ENCODE measurements at places on chromosomes 1 and 21. TPM values are rescaled to one million over a fixed set of nuclear protein-coding genes. Genes with fewer than 3 reads are reported as not detected.

The THRAP3 gene
- 166 TPM for total RNA-seq

The SPRR1B gene
- total RNA-seq = not detected

The ANKRD35 gene
- total RNA-seq = 1.4 TPM

The GOLT1A gene
- total RNA-seq = not detected

The CHRNB2 gene
- not detected for total RNA-seq

The SLC9C2 gene
- not detected for total RNA-seq

The SPRR2B gene
- not detected for total RNA-seq

The CBR3 gene
- 18.6 TPM for total RNA-seq

GRCh38 chr21:39454949-39455668 is 3.3 kb downstream of the SH3BGR start:
- no peak overlapping the region for H3K4me3 ChIP-seq
- DNase-seq = no peak
- no peaks in the 10 kb centered on the region for H3K27me3 ChIP-seq
- H3K27ac ChIP-seq = no peak overlapping the region
- no peaks in the 10 kb centered on the region for H3K36me3 ChIP-seq

- H3K27ac ChIP-seq = no peak overlapping the region
- DNase-seq = no peak
Measured at GRCh38 chr1:43339584-43340232, 2.1 kb downstream of the MPL start.

DNA sequence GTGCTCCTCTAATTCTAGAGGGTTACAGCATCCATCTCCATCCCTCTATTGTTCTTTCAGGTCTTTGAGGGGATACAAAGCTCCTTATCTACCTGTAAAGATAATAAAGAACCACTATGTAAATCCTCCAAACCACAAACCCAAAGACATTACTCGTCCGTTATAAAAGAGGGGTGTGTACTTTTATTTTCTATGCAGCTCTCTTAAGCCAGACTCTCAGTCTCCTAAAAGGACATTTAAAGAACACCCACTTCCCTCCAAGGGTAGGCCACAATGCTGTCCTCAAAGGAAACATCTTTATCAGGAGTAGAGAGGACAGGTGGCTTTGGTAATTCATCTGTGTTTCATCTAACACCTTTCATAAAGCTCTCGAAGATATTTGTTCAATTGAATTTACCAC is 67.9 kb upstream of the DYNLT5 start:
- H3K36me3 ChIP-seq = no peaks in the 10 kb centered on the region
- no peak overlapping the region for H3K4me3 ChIP-seq
- no peak for DNase-seq
- peaks cover 2% of the 10 kb centered on the region for H3K4me1 ChIP-seq
- H3K27me3 ChIP-seq = peaks cover 11% of the 10 kb centered on the region

GRCh38 chr1:236733653-236734052 is 47.4 kb downstream of the ACTN2 start:
- no peak overlapping the region for H3K4me3 ChIP-seq
- H3K36me3 ChIP-seq = no peaks in the 10 kb centered on the region

DNA sequence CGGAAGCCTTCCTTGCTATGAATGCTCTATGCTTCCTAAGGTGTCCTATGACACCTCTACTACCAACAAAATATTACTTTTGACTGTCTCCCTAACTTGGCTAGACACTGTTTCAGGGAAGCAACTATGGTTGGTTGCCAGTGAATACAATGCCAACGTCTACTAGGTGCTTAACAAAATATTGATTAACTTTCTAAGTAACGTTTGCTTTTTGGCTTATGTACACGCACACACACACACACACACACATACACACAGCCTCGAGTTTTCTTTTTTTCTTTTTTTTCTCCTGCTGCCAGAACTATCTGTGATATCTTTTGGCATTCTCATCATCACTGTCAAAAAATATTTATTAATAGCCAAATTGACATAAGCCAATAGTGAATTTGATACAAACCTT is 864.0 kb downstream of the PLA2G4A start:
- no peak overlapping the region for H3K27ac ChIP-seq
- no peak for DNase-seq

GRCh38 chr21:24225431-24225830 is 1381.8 kb downstream of the MRPL39 start:
- no peaks in the 10 kb centered on the region for H3K36me3 ChIP-seq
- no peaks in the 10 kb centered on the region for H3K27me3 ChIP-seq

DNA sequence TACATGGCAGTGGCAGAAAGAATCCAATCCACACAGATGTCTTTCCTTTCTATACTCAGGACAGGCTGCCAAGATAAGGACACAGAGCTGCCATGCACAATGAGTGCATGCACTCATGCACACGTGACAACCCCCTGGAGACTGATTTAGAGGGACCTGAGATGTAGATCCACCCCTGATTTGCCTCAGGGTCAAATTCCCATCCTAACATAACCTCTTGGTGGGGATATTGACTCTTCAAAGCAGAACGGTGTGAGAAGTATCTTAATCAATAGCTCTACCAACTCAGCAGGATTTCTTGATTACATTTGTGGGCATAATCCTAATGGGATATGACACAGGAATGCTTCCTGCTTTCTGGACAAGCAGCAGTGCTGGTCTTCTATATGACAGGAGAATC is 125.2 kb upstream of the DSCAM start:
- no peaks in the 10 kb centered on the region for H3K36me3 ChIP-seq
- no peak overlapping the region for H3K27ac ChIP-seq
- no peaks in the 10 kb centered on the region for H3K4me1 ChIP-seq
- no peak overlapping the region for H3K4me3 ChIP-seq
- DNase-seq = no peak

DNA sequence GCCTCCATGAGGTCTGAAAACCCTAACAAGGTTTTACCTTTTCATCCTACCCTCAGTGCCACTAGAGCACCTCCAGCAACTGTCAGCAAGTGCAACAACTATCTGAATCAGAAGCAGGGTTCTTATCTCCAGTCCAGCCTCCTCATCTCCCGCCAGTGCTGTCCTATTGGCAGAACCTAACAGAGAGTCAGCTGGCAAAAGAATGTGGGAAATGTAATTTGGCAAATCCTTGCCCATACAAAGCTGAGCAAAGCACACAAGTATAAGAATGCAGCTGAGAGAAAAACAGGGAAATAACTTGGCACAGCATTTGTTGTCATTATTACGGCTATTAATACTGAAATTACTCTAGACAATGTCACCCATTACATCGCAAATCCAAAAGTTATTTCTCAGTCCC is 124.2 kb downstream of the ATP6V1G3 start:
- no peak overlapping the region for H3K4me3 ChIP-seq
- no peak for DNase-seq
- H3K4me1 ChIP-seq = no peaks in the 10 kb centered on the region
- no peak overlapping the region for H3K27ac ChIP-seq

- H3K27ac ChIP-seq = no peak overlapping the region
- H3K27me3 ChIP-seq = no peaks in the 10 kb centered on the region
- no peak overlapping the region for H3K4me3 ChIP-seq
- H3K36me3 ChIP-seq = no peaks in the 10 kb centered on the region
- peaks cover 2% of the 10 kb centered on the region for H3K4me1 ChIP-seq
Measured at GRCh38 chr1:157773493-157774350, 3.2 kb downstream of the FCRL2 start.

GRCh38 chr1:33332357-33332789 is 11.5 kb upstream of the A3GALT2 start:
- H3K4me3 ChIP-seq = no peak overlapping the region
- H3K4me1 ChIP-seq = peaks cover 10% of the 10 kb centered on the region
- H3K36me3 ChIP-seq = peaks cover 24% of the 10 kb centered on the region
- no peak for DNase-seq
- no peaks in the 10 kb centered on the region for H3K27me3 ChIP-seq

GRCh38 chr1:111474521-111474920 is 737 bp downstream of the C1orf162 start:
- peak overlapping the region; percentile 11 for H3K27ac ChIP-seq
- H3K27me3 ChIP-seq = peaks cover 18% of the 10 kb centered on the region
- peaks cover 16% of the 10 kb centered on the region for H3K36me3 ChIP-seq
- H3K4me3 ChIP-seq = peak overlapping the region; percentile 5
- no peak for DNase-seq
- H3K4me1 ChIP-seq = peaks cover 52% of the 10 kb centered on the region

GRCh38 chr1:54241364-54241763 is 41.4 kb downstream of the MRPL37 start:
- H3K36me3 ChIP-seq = peaks cover 18% of the 10 kb centered on the region
- no peak overlapping the region for H3K27ac ChIP-seq

- no peaks in the 10 kb centered on the region for H3K27me3 ChIP-seq
- H3K36me3 ChIP-seq = peaks cover 57% of the 10 kb centered on the region
- no peak overlapping the region for H3K27ac ChIP-seq
- DNase-seq = no peak
- no peak overlapping the region for H3K4me3 ChIP-seq
Measured at GRCh38 chr1:39434797-39435395, 56.5 kb upstream of the BMP8A start.

DNA sequence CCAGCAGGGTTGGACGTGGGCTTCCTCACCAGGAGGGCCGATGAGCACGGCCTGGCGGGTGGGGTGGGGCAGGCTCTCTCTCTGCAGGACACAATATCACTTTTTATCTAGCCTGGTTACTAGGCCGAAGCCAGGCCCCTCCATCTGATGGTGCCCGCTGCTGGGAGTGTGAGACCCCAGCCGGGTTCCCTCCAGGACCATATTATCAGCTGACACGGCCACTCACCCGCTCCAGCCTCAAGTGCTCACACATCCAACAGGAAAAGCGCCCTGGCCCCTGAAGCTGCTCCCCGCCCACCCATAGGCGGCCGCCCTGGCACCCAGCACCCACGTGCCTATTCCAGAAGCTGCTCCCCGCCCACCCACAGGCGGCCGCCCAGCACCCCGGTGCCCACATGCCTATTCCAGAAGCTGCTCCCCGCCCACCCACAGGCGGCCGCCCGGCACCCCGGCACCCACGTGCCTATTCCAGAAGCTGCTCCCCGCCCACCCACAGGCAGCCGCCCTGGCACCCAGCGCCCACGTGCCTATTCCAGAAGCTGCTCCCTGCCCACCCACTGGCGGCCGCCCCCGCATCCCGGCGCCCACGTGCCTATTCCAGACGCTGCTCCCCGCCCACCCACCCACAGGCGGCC is 5.0 kb downstream of the SLC19A1 start:
- peaks cover 27% of the 10 kb centered on the region for H3K4me1 ChIP-seq
- no peak overlapping the region for H3K4me3 ChIP-seq
- H3K36me3 ChIP-seq = peaks cover 8% of the 10 kb centered on the region
- no peak for DNase-seq
- no peaks in the 10 kb centered on the region for H3K27me3 ChIP-seq
- no peak overlapping the region for H3K27ac ChIP-seq

GRCh38 chr1:34290831-34291230 is 114.1 kb downstream of the C1orf94 start:
- H3K27ac ChIP-seq = no peak overlapping the region
- no peaks in the 10 kb centered on the region for H3K27me3 ChIP-seq
- no peaks in the 10 kb centered on the region for H3K4me1 ChIP-seq
- no peak overlapping the region for H3K4me3 ChIP-seq

DNA sequence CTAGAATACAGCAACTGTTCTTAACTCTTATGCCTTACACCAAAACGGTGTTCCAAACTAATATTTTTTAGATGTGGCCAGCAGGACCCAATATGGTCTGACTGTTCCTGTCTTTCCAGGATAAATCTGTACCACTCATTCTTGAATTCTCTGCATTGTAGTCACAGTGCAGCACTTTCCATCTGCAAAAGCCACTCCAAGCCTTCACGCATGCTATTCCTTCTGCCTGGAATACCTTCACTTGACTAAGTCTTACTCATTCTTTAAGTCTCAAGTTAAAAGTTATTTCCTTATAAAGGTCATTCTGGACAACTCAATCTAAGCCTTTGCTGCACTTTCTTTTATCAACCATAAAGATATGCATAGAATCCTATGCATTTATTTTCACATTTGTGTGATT is 1194.5 kb downstream of the PLA2G4A start:
- H3K27ac ChIP-seq = no peak overlapping the region
- no peaks in the 10 kb centered on the region for H3K27me3 ChIP-seq

DNA sequence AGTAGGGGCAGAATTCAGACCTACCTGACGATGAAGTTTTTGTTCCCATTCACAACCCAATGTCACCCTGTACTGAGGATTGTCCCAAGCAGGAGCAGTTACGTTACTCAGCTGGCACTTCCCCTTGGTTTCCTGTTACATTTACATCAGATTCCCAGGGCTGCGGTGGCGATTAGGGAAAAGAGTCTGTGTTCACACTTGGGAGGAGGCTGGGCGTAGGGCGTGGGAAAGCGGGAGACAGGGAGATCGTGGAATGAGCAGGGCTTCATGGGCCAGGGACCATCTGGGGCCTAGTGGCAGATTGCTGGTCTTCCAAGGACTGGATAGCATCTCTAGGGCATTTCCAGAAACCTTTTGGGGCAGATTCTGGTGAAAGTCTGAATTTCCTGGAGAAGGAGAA is 39.0 kb downstream of the TBX19 start:
- H3K36me3 ChIP-seq = peaks cover 13% of the 10 kb centered on the region
- H3K4me1 ChIP-seq = peaks cover 36% of the 10 kb centered on the region
- no peak for DNase-seq
- H3K27ac ChIP-seq = no peak overlapping the region
- H3K27me3 ChIP-seq = no peaks in the 10 kb centered on the region

- no peaks in the 10 kb centered on the region for H3K27me3 ChIP-seq
- no peak overlapping the region for H3K4me3 ChIP-seq
- H3K36me3 ChIP-seq = peaks cover 12% of the 10 kb centered on the region
- H3K4me1 ChIP-seq = peaks cover 31% of the 10 kb centered on the region
- H3K27ac ChIP-seq = peak overlapping the region; percentile 18
- DNase-seq = no peak
Measured at GRCh38 chr21:14609274-14609673, 63.2 kb upstream of the SAMSN1 start.

- no peaks in the 10 kb centered on the region for H3K27me3 ChIP-seq
- no peak overlapping the region for H3K4me3 ChIP-seq
- DNase-seq = no peak
- H3K27ac ChIP-seq = peak overlapping the region; percentile 37
- peaks cover 19% of the 10 kb centered on the region for H3K4me1 ChIP-seq
- H3K36me3 ChIP-seq = peaks cover 54% of the 10 kb centered on the region
Measured at GRCh38 chr1:54207287-54207686, 7.3 kb downstream of the MRPL37 start.

GRCh38 chr1:229089586-229090208 is 181.2 kb upstream of the RAB4A start:
- no peak for DNase-seq
- peaks cover 22% of the 10 kb centered on the region for H3K27me3 ChIP-seq
- H3K4me3 ChIP-seq = no peak overlapping the region
- H3K36me3 ChIP-seq = no peaks in the 10 kb centered on the region
- H3K4me1 ChIP-seq = peaks cover 5% of the 10 kb centered on the region

- DNase-seq = no peak
- peaks cover 3% of the 10 kb centered on the region for H3K36me3 ChIP-seq
- H3K27ac ChIP-seq = no peak overlapping the region
- H3K4me1 ChIP-seq = no peaks in the 10 kb centered on the region
- H3K4me3 ChIP-seq = no peak overlapping the region
- H3K27me3 ChIP-seq = peaks cover 10% of the 10 kb centered on the region
Measured at GRCh38 chr1:17304151-17304825, 3.7 kb upstream of the PADI4 start.

GRCh38 chr1:223482766-223483165 is 89.6 kb downstream of the CCDC185 start:
- H3K27ac ChIP-seq = no peak overlapping the region
- no peaks in the 10 kb centered on the region for H3K36me3 ChIP-seq
- no peak for DNase-seq
- H3K27me3 ChIP-seq = peaks cover 28% of the 10 kb centered on the region
- no peak overlapping the region for H3K4me3 ChIP-seq

- DNase-seq = no peak
- peaks cover 24% of the 10 kb centered on the region for H3K27me3 ChIP-seq
- no peak overlapping the region for H3K4me3 ChIP-seq
Measured at GRCh38 chr1:65992831-65993271, 200.2 kb downstream of the PDE4B start.
